ENCODE measurements at places on chromosomes 13 and 19.

- DNase-seq: no peak
Measured at GRCh38 chr19:6185093-6185834, 49.8 kb downstream of the ACSBG2 start.

GRCh38 chr19:54415901-54416673 lies 823 bp downstream of the TTYH1 start:
- DNase-seq: no peak

- DNase-seq: no peak
Measured at GRCh38 chr19:38006361-38007045, 99.5 kb downstream of the SIPA1L3 start.

DNA sequence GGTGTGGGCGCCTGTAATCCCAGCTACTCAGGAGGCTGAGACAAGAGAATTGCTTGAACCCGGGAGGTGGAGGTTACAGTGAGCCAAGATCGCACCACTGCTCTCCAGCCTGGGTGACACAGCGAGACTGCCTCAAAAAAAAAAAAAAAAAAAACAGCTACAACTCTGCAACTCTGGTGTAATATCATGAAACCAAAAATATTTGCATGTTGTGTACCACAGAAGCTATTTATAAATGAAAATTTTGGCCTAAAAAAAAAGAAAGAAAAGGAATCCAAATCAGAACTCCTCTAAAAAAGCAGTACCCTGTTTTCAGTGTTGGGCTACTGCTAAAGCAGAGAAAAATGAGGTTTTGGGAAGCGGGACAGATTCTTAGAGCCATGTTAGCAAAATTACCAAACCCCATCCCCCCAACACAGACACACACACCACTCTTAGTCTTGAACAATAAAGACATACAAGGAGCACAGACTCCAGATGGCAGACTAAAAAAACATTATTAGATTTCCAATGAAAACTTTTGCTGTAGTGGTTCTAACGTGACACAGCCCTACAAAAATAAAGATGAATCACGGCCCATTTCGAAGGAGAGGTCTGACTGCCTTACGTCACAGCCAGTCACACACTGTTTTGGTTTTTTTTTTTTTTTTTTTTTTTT lies 51.5 kb downstream of the INSR start:
- no peak for DNase-seq

GRCh38 chr19:45621976-45622503 lies 17.2 kb downstream of the EML2 start:
- DNase-seq: no peak

DNA sequence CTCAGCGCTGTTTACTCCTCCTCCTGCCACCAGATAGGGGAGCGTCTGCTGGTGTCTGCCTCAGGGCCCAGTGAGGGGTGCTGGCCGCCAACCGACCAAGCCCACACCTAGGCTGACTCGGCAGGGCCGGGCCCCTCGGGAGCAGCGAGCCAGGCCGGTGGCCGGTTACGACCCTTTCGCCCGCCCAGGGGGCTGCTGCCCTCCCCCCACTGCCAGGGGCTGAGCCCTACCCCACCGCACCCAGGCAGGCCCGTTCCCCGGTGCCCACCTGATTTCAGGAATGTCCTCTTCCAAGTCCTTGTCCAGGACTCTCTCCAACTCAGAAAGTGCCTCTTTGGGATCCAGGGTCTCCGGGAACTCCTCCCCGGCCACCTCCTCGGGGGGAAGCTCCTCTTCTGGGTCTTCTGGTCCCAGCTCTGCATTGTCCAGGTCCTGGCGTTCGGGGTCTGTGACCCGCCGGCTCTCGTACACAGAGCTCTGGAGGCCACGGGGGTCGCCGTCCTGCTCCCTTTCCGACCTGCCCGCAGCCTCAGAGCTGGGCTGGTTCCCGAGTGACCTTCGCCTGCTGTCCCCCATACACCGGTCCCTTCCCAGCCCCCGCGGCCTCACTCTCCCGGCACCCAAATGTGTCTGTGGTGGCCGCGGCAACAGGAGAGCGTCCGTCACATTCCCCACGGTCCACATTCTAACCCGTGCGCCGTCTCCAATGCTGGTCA lies 31.0 kb upstream of the MIER2 start:
- no peak for DNase-seq

DNA sequence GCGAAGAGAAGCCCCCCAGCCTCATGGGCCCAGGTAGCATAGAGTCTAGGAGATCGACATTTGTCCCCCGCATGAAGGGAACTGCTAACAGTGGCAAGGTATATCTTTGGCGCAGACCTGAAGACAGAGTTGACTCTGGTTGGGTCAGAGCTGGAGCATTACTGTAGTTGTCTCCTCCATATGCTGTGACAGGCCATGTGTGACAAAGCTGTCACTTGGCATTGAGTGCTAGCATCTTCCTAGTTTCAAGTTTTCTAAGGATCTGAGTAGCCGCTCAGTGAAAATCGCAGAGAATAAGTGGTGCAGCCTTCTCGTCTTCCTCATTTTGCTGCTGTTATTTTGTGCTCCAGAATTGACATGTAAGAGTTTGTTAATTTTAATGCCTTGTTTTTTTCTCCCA lies 189.4 kb upstream of the RNF113B start:
- DNase-seq: no peak

- DNase-seq: peak; percentile 55
Measured at GRCh38 chr19:15323496-15324235, 8.7 kb downstream of the BRD4 start.

DNA sequence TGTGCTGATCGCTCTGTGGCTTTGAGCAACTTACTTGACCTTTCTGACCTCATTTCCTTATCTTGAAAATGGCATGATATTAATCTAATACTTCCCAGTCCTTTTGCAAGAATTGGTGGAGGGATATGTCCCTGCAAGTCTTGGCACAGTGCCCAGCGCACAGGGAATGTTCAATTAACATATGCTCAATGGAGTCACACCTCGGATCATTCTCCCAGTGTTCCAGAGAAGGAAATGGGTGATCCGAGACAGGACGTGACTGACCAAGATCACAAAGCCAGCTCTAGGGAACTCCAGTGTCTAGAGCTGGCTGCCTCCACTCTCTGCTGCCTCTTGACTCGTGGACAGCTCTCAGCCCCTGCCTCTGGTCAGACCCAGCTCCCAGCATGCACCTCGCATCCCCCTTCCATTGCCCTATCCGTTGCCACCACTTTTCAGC lies 3.6 kb downstream of the CDC42EP5 start:
- DNase-seq: no peak

- no peak for DNase-seq
Measured at GRCh38 chr13:100594731-100595130, 6.1 kb upstream of the GGACT start.

DNA sequence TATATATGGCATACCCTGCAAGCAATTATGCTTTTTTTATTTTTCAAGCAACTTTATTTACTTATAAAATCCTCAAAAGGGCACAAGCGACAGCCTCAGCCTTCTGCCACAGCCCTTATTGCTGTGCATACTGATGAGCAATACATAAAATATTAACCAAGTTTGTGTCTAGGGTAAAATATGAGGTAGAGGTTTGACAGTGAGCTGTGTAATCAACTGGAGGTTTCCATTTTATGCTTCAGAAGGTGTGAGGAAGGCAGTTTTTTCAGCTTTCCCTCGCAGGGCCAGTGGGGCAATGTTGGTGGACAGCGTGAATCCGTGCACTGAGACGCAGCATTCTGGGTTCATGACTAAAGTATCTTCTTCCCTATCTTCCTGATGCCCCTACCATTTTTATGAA lies 310.4 kb downstream of the IRS2 start:
- DNase-seq: no peak

DNA sequence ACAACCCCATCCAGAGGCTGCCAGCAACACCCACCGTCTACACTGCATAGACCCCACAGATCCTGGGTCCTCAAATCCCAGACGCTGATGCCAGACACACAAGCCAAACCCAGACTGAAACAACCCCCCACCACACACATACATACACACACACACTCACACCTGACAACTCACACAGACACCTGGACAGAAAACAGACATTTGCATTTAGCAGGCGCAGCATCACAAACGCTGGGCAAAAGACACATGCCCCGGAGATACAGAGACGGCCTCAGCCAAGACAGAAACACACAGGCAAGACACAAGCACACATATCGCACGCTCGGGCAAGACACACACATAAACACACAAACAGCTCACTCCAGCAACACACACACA lies 1.3 kb downstream of the BBC3 start:
- peak; percentile 52 for DNase-seq

DNA sequence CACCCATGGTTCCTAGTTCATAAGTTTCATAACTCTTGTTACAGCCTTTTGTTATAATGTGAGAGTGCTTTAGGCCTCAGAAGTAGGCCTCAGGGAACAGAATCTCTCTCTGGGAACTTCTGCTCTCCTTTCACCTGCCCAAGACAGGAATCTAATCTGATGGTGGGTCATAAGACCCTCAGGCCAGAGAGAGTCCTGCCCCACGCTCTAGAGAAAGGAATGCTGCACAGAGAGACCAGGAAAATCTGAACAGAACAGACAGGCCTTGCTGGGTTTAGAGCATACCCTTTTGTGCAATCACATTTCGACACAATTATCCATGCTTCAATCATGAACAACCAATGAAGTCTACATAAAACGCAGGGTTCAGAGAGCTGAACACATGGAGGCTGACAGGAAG lies 3.4 kb upstream of the DIAPH3 start:
- DNase-seq: no peak

GRCh38 chr13:97266332-97266731 lies 44.2 kb downstream of the MBNL2 start:
- peak; percentile 24 for DNase-seq

DNA sequence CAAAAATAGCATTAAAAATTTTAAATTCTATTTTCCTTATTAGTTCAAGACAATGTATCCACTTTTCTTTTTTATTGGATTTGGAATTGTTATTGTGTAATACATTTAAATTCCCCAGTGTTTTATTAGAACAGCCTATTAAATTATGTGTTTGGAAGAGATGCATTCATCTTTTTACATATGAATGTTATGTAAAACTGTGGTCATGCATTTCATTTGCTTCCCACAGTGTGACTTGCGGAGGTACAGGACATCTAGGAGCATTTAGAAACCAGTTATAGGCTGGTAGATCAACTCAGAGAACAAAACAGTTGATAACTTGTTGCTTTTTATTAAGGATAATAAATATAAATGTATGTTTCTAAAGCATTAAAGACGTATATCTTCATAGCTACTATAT lies 335.5 kb upstream of the TMTC4 start:
- DNase-seq: no peak

- DNase-seq: no peak
Measured at GRCh38 chr19:29675650-29676186, 10.5 kb downstream of the PLEKHF1 start.

DNA sequence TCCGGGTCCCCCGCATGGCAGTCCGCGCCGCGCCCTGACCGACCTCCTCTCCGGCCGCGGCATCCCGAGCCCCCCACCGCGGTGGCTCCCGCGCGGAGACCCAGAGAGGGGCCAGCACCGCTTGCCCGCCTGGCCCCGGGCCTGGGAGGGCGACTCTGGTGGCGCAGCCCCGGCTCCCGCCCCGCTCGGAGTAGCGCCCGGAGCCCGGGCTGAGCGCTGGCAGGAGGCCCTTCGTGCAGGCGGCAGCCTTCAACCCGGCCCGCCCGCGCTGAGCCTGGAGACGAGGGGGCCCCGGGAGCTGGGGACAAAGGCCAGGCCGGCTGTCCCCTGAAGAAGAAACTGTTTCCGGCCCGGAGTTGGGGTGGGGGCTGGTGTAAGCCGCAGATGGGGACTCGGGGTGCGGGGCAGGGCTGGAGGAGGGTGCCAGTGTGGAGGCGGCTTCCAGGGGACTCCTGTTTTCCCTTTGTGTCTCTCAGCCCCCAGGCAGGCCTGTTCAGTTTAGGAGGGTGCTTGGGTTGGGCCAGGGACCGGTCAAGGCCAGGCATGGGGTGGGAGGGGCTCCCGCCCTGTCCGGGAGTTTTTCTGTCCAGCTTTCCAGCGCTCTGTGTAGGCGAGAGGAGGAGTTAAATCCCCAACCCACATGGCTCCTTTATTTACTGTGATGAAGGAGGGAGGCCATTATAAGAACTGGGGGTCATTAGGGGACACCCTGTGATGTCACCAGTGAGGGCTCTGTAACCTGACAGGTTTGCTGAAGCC lies 935 bp downstream of the LRP3 start:
- no peak for DNase-seq

DNA sequence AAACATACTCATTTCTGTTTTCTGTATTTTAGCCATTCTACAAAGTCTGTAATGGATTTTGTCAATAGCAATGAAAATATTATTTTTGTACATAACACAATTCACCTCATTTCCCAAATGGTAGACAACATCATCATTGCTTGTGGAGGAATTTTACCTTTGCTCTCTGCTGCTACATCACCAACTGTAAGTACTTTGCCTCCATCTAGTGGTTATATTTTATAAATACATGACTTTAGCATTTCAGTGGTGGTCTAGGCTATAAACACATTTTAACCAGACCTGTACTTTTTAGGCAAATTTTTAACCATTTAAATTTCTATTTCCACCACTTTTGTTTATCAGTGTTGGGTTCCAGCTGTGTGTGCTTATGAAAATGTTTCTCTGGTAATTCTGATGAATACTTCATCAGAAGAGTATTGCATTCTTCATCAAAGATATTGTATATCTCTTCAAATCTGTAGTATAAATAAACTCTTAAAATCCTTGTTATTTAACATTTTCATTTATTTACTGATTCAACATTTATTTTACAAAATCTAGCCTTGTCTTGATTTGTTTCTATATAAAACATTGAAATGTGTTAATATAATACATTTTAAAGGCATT lies 222.4 kb downstream of the NBEA start:
- peak; percentile 14 for DNase-seq

- DNase-seq: peak; percentile 44
Measured at GRCh38 chr19:55251341-55252081, 7.3 kb downstream of the PPP6R1 start.

DNA sequence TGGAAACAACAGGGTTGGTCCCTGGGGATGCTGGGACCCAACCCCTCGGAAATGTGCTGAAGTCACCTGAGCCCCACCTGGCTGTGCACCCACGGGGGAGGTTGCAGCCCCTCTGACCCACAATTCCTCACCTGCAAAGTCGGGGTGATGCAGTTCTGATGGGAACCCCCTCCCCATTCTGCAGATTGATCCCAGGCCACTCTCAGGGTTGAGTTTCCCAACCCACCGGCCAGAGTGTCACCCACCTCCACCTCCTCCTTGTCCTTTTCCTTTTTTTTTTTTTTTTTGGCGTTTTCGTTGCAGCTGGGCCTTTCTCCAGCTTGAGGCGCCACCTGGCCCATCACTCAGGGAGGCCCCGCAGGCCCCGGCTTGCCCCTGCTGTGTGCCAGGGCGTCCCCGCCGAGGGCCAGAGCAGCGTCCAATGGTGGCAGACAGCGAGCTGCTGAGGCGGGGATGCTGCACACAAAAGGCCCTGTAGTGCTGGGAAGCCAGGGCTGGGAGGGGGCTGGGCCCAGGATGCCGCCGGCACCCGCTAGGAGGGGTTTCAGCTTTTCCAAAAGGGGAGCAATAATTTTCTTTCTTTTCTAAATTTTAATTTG lies 4.6 kb downstream of the PIK3R2 start:
- peak; percentile 40 for DNase-seq
